Activated T-helper 2 cell treated with anti-CD3 and anti-CD28 coated beads, Interferon-gamma antibody, Interleukin-2, Interleukin-4, amounts not matched to agents 10 μg/mL and 5 μg/mL and 100 μg/mL, durations not matched to agents 14 hours and 24 hours and 36 hours (primary cell): ENCODE measurements at places on chromosomes 11 and 22. TPM values are rescaled to one million over a fixed set of nuclear protein-coding genes. Genes with fewer than 3 reads are reported as not detected.

The APOL6 gene
- total RNA-seq, result 21.2 and 21.9 TPM in 2 replicates

The NOL12 gene
- total RNA-seq, result 55.4 and 60.6 TPM in 2 replicates

The GAB4 gene
- 0.07 TPM in 1 of 2 replicates, not detected in the other for total RNA-seq

The TMEM191B gene
- total RNA-seq, result 0.37 and 0.62 TPM in 2 replicates

The ADAMTS8 gene
- total RNA-seq, result not detected in 2 replicates

The APBB1 gene
- 31.0 and 33.0 TPM in 2 replicates for total RNA-seq

The HBG1 gene
- not detected in 2 replicates for total RNA-seq

The OR52H1 gene
- total RNA-seq, result 0.30 TPM in 1 of 2 replicates, not detected in the other

The BDNF gene
- not detected in 2 replicates for total RNA-seq

The TRPC6 gene
- total RNA-seq, result not detected in 2 replicates

The BAIAP2L2 gene
- 0.09 and 0.34 TPM in 2 replicates for total RNA-seq

The RAB38 gene
- total RNA-seq, result 2.0 and 2.3 TPM in 2 replicates

The MUC5AC gene
- total RNA-seq, result not detected in 2 replicates

The CREB3L1 gene
- total RNA-seq, result not detected in 2 replicates

The ZDHHC13 gene
- 25.4 and 27.8 TPM in 2 replicates for total RNA-seq

The C11orf52 gene
- total RNA-seq, result not detected in 2 replicates

The CHRM1 gene
- not detected in 2 replicates for total RNA-seq

The IL17REL gene
- not detected in 2 replicates for total RNA-seq

The TRPM5 gene
- not detected in 2 replicates for total RNA-seq

The HEPHL1 gene
- total RNA-seq, result not detected in 2 replicates

The NCF4 gene
- 15.7 and 18.8 TPM in 2 replicates for total RNA-seq

The STARD10 gene
- total RNA-seq, result 10.7 and 16.0 TPM in 2 replicates

The KCNK4 gene
- not detected in 2 replicates for total RNA-seq

The LRRC10B gene
- total RNA-seq, result 0.07 and 0.11 TPM in 2 replicates

The PANX3 gene
- total RNA-seq, result not detected in 2 replicates

The TENM4 gene
- total RNA-seq, result not detected in 2 replicates
